ENCODE measurements at places on chromosomes 7 and 10.

- DNase-seq = no peak
Observed at GRCh38 chr10:25105262-25105661, 69.5 kb upstream of the GPR158 start.

- DNase-seq = no peak
Observed at GRCh38 chr7:107207459-107207858, 38.7 kb downstream of the HBP1 start.

- no peak for DNase-seq
Observed at GRCh38 chr10:61986788-61987492, 85.4 kb downstream of the ARID5B start.

DNA sequence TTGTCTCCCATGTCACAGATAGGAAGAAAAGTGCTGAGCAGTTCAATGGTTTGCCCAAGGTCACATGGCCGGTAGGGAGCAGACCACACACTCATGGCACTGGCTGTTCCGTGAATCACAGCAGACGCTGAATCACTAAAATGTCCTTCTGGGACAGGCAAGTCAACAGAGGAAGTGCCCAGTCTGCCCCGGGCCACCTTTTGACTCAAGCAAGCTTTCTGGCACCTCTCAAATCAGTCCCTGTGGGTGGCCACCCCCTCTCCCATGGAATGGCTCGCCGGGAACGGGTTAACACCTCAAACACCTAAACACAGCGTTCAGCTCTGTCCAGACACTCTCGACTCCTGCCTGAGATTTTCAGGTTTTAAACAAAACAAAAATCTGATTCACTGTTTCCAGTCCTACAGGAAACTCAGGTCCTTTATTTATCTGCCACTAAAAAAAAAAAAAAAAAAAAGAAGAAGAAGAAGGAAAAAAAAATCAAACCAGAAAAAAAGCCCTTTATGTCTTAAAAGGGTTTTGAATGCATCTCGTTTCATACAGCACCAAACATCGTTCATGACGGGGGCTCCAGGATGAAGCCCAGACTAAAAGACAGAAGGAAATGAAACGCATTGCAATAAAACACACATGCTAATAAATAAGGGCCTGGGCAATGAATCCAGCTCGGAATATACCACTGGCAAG lies 15.5 kb downstream of the CARD11 start:
- DNase-seq = peak; percentile 9

- DNase-seq = no peak
Observed at GRCh38 chr7:92987095-92987494, 130.7 kb downstream of the SAMD9 start.

DNA sequence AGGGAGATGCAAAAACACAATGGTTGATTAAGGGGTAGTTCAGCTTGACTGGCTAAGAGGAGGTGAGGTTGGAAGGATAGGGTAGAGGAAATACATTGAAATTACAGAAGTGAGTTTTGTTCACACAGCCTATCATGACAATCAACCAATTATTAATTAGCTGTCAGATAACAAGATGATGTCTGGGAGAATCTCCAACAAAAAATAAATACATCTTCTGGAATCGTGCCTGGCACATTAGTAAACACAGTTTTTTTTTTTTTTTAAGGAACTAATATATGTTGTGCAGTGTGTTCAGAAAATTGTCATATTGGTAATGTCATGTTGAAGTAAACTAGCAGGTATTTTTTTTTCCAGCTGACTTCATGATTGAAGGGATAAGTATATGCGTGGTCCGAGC lies 171.8 kb downstream of the VTI1A start:
- DNase-seq = no peak

DNA sequence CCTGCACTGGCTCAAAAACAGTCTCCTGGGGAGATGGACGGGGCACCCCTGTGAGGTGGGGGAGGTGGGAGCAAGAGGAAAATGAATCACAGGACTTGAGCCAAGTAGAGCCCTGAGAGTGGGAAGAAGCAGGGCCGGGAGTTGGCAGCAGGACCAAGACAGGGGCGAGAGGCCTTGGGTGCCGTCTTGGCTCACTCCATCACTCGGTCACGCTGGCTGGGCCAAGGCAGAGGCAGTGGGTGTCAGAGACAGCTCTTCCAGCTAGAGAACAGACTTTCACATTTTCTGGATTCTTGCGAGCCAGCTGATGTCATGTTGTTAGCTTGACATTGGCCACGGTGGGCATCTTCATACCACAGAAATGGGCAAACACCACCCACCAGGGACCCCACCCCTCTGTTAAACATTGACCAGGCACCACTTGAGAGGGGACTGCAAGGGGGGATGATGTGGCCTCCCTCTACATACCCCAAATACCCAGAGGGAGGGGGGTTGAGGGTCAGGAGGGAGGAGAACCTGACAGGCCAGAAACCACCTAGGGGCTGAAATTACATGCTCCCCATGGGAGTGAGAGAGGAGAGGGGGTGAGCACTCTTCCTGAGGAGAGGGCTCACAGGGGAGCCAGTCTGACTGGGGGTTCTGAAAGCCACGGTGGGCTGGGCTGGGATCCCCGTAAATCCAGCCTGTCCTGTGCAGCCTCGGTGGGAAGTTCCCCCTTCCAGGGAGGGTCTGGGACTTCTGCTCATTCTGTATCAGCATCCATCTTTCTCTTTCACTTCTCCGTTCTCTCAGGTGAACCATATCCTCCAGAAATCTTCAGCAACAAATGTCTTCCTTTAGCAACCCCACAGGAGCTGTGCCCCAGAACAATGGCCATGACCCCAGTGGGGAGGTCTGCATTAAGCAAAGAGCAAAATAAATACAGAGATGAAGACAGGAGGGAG lies 19.6 kb downstream of the CAMK2B start:
- no peak for DNase-seq

- DNase-seq = no peak
Observed at GRCh38 chr7:156162451-156162850, 350.2 kb upstream of the SHH start.

DNA sequence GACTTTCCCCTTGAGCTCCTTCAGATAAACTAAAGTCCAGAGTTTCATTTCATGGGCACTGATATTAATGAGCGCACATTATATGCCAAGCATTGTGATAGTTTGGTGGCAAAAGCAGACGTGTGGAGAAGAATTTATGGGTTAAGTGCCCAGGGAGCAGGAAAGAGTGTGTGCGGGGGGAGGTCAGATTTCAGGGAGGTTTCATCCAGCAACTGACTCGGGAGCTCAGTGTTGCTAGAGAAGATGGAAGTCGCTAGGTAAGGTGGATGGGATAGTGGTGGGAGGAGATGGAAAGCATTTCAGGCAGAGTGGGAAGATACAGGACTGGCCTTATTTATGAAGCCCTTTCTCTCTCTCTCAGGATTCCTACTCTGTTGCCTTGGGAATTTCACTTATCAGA lies 223.0 kb downstream of the SNX10 start:
- DNase-seq = no peak

DNA sequence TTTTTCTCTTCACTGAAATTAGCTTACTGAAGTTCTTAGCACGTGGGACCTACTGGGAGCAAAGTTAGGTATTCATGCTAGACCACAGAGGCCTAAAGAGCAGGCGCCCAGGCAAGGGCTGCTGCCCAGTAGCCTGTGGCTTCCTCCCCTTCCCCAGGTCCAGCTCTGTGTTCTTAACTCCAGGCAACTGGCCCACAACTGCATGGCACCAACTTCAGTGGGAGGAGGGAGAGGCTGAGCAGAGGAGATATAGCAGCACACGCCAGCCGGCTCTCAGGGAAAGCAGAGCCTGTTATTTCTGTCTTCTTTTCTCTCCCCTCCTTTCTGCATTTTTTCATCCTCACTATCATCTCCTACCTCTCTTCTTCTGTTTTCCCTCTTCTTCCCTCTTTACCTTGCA lies 67.4 kb downstream of the PCGF5 start:
- no peak for DNase-seq

GRCh38 chr7:31648880-31649279 lies 38.1 kb upstream of the PPP1R17 start:
- DNase-seq = no peak

DNA sequence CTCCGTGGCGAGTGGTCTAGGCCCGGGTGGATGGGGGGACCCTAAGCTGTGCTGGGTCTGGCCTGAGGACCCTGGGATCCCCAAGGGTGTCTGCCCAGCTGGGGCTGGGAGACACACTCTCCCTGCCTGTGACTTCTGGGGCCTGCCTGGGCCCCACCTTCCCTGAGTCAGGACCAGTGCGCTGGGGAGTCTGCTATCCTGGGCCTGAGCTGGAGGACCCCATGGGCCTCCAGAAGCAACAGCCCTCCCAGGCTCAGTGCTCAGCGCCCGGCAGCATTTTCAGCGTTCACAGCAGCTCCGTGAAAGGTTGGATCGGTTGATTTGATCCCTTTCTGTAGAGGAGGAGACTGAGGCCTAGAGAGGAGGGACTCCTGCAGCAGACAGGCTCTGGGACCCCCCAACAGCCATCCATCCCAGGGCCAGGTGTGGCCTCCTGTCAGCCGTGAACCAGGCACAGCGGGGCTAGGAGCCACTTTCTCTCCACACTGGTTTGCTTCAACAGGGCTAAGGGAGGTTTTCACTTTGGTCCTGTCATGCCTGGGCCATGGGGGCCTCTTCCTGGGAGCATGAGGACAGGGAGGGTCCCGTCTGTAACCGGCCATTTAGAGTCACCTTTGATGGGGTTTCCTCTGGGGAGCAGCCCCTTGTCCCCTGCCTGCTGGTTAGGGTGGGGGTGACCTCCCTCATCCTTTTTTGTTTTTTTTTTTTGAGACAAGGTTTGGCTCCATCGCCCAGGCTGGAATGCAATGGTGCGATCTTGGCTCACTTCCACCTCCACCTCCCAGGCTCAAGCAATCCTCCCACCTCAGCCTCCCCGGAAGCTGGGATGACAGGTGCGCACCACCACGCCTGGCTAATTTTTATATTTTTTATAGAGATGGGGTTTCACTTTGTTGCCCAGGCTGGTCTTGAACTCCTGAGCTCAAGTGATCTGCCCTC lies 12.4 kb downstream of the FOXL3 start:
- no peak for DNase-seq

DNA sequence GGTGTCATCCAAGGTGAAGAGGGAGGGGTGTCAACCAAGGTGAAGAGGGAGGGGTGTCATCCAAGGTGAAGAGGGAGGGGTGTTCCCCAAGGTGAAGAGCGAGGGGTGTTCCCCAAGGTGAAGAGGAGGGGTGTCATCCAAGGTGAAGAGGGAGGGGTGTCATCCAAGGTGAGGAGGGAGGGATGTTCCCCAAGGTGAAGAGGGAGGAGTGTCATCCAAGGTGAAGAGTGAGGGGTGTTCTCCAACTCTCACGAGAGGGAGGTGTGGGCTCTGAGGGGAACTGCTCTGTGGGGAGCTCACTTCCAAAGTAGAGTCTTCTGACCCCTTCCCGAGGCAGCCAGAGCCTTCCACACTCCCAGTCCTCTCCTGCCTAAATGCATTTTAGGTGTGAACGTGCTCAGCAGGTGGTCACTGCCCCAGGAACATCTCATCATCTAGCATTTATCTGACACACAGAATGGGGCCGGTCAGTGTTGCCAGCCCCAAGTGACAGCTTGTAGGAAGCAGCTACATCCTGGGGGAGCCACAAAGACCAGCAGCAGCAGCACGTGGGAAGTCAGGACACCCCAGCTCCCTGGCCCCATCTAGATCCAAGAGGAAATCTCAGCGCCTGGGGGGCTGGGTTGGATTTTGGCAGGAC lies 323.8 kb downstream of the GLRX3 start:
- DNase-seq = no peak

DNA sequence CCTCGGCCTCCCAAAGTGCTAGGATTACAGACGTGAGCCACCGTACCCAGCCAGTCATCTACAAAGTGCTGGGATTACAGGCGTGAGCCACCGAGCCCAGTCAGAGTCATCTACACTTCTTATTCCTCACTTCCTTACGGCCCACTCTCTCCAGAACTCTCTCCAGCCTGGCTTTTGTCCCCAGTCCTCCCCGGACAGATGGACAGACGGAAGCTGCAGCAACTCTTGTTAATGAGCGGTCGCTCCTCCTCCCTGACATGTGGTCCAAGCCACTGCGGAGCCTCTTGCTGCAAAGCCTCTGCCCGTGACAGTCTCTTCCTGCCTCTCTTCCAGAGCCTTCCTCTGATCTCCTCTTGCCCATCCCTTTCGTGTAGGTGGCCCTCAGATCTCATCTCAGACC lies 45.9 kb downstream of the TMEM270 start:
- DNase-seq = no peak

DNA sequence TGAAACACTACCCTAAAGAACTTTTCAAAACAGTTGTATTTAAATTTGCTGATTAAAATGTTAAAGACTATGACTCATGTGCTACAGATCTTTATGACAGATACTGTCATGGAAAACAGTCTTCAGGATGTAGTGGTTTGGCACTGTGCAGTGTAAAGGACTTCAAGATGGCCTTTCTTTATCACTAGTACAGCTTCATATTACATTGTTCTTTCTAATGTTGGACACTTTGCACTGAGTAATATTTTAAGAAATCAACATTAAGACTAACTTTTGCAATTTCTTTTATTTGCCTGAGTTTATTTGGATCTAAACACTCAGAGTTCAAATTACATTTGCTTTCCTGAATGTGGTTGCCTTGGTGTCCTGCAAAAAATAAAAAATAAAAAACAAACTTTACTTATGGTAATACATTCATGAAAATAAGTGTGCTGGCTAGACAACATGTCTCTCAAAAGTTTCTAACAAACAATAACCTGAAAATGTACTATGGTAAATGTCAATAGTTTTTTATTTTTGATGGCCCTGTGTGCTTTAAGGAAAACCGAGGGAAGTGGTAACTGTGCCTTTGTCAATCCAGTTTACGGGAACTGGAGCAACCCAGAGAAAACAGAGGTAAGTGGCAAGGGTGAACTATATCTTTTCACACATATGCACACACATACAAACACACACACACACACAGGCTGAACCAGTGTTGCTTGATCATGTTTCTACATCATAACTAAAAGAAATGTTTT lies 85.9 kb upstream of the PLXDC2 start:
- DNase-seq = no peak

DNA sequence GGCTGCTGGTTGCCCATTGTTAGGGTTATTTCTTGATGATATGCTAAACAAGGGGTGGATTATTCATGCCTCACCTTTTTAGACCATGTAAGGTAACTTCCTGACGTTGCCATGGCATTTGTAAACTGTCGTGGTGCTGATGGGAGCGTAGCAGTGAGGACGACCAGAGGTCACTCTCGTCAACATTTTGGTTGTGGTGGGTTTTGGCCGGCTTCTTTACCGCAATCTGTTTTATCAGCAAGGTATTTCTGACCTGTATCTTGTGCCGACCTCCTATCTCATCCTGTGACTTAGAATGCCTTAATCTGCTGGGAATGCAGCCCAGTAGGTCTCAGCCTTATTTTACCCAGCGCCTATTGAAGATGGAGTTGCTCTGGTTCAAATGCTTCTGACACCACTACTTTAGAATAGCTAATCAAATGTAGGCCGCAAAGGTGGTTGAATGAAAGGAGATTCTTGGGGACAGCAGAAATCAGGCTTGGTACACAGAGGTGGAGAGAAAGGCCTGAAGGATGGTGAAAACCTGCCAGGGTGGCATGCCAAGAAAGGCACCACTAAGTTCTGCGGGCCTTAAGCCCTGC lies 17.9 kb upstream of the SMO start:
- DNase-seq = no peak
